ENCODE measurements at places on chromosomes 6 and 20.

GRCh38 chr20:51647674-51648570, 105.4 kb upstream of the NFATC2 start:
- no peak for DNase-seq

DNA sequence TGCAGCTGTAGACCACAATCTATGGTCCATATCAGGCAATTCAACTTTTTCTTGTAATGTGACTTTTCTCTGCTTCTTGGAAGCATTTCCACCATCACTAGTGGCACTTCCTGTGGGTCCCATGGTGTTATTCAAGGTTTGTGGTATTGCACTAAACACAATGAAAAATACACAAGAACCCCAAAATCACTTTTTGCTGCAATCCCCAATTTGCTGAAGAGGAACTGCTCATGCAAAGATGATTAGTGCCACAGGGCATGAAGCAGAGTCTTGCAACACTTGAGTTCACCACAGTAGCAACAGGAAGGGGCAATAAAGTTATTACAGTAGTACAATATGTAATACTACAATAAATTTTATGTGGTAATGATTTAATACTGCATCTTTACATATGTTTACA, 16.8 kb upstream of the TAAR1 start:
- no peak for DNase-seq

DNA sequence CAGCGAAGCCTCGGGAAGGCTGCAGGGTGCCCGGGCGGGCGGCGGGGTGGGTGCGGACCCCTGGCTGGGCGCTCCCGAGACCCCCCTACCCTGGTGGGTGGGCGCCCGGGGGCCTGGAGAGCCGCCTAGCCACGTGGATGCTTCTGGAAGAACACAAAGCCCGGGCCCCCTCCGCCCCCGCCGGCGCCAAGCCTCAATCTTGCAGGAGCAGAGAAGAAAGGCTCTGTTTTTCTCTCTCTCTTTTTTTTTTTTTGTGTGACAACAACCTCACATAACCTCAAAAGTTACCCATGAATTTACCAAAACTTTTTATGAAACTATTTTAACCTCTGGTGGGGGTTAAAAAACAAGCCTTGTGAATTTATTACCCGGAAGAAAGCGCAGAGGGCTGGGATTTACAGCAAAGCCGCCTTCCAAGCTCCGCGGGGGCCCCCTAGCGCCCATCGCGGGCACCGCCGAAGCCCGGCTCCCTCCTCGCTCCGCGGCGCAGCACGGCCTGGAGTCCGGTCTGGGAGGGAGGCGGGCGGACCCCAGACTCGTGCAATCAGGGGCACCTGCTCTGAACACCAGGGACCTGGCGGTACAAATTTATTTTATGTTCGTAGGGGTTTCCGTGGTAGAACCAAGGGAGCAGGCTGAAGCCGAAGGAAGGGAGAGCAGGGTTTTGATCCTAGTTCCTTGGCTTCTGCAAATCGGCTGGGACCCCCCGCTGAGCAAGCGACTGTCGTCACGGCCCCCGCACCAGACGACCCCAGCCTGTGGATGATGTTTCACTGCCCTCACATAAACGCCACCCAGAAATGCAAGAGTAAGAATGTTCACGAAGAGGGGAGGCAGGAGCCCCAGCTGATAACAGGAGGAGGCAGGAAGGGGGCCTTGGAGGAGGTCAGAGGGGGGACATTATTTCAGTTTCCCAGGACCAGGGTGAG, 58.9 kb downstream of the ZNF831 start:
- peak; percentile 70 for DNase-seq

DNA sequence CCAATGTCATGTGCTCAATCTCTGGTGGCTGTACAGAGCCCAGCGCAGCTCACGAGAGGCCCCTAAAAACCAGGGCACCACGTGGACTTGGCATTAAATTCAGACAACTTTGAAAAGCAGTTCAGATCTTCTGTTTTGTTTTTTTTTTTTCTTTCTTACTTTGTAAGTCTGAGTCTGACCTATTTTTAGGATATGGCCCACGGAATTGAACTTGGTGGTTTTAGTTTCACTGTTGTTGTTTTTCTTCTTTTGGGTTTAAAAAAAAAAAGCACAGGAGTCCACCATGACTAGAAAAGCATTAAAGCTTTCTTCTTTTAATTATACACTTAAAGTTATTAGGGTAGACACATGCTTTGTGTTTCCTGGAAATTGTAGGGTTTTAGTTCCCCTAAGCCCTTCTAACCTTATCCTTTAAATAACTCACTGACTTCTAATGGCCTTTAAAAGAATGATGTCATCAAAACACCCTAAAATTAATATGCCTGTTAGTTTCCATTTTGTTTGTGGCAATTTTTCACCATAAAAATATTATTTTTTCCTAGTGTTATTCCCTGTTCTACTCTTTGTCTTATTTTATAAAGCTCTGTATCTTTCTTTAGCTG, 48.5 kb upstream of the CCN2 start:
- no peak for DNase-seq

DNA sequence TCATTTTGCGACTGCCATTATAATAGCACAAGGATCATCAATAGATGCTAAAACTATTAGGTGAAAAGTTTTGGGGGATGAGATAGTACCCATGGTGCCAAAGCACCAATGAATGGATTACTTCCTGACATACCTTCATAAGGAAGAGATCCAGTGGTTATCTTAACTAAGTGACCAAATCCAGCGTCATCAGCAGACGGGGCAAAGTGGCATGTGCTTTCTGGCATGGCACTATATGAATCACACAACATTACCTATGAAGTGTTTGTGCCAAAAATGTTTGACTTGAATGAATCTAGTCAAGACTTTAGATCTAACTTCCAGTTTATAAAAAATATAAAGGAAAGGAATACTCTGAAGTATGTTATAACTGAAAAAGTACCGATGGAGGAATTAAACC, 10.8 kb downstream of the TRIM26 start:
- peak; percentile 65 for DNase-seq

GRCh38 chr20:46270977-46271744, 37.1 kb downstream of the CDH22 start:
- DNase-seq = no peak

- DNase-seq = no peak
Observed at GRCh38 chr20:23533161-23533560, 35.1 kb downstream of the CST9L start.

DNA sequence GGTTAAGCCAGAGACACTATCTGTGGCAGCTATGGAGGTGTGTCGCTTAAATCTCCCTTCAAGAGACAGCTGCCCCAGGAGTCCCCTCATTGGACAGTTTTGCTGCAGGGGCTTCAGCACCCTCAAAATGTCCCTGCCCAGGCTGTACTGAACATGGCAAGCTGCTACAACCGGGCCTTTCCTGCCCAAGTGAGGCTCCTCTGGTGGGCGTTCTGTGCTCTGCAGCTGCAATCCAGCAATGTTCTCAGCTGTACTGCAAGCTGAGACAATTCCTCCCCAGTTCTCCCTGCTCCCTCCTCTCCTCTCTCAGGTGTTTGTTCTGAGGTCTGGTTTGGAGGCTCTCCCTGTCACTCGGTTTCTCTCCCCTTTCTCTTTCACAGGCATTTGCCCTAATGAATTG, 190.8 kb upstream of the LAMP5 start:
- DNase-seq = no peak

GRCh38 chr6:142551274-142551811, 249.5 kb downstream of the ADGRG6 start:
- peak; percentile 93 for DNase-seq

DNA sequence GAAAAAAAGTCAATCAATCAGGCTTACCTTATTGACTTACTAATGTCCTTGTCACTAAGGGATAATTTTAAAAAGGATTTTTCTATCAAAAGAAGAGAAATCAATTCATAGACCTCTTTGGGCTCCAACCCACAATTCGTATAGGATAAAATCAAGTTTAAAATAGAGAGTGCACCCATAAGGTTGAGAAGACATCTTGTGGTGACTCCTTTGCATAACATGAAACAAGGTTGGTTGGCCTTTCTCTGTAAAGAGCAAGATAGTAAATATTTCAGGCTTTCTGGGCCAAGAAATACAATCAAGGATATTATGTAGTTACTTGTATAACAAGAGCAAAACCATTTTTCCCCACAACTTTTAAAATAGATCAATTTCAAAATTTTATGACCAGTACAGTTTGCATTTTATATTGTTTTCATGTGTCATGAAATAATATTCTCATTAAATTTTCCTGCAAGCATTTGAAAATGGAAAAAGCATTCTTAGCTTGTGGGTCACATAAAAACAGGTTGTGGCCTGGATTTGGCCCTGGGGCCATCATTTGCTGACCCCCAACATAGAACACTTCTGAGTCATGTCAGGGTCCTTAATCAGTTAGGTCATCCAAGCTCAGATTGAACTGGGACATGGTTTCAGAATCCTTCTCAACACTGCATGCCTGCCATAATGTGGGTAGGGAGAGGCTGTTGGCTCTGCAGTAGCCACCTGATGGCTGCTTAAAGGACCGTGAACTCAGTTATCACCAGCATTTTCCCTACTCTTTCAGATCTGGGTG, 76.7 kb downstream of the MYB start:
- no peak for DNase-seq

DNA sequence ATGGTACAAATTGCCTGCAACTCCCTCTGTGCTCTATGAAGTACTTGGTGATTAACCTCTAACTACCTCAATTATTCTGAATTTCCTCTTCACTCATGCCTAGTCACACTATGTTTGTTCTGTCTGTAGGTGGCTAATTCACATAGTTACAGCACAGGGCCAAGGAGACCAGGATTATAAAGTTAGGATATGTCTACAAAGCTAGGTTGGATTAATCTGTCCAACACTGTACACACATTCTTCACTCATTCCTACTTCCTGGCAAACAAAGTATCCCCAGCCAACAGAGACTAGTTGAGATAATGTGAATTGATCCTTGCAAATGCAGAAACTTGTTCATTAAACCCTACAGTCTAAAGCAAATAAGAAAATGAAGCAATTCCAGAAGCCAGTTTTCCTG, 269.8 kb downstream of the HACE1 start:
- no peak for DNase-seq

DNA sequence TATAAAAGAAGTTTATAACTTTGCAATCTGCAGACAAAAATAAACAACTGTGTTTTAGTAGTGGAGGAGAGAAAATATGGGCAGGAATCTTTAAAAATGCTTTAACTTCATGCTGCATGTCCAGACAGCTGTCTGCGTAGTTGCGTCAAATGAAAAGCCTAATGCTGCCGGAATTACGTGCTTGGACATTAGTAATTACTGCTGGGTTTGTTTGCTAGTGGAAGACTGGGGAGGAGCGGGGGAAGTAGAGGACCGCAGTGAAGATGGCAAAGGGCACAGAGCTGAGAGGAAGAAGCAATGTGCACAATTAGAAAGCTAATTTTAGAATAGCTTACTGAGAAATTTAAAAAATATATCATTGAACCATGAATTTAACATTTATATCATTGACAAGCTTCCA, 2.4 kb downstream of the SNAP25 start:
- no peak for DNase-seq

GRCh38 chr6:6564154-6564553, 24.4 kb upstream of the LY86 start:
- no peak for DNase-seq

- DNase-seq = no peak
Observed at GRCh38 chr20:43755851-43756250, 29.0 kb upstream of the GTSF1L start.

GRCh38 chr20:13286607-13287006, 65.5 kb downstream of the ISM1 start:
- DNase-seq = no peak

DNA sequence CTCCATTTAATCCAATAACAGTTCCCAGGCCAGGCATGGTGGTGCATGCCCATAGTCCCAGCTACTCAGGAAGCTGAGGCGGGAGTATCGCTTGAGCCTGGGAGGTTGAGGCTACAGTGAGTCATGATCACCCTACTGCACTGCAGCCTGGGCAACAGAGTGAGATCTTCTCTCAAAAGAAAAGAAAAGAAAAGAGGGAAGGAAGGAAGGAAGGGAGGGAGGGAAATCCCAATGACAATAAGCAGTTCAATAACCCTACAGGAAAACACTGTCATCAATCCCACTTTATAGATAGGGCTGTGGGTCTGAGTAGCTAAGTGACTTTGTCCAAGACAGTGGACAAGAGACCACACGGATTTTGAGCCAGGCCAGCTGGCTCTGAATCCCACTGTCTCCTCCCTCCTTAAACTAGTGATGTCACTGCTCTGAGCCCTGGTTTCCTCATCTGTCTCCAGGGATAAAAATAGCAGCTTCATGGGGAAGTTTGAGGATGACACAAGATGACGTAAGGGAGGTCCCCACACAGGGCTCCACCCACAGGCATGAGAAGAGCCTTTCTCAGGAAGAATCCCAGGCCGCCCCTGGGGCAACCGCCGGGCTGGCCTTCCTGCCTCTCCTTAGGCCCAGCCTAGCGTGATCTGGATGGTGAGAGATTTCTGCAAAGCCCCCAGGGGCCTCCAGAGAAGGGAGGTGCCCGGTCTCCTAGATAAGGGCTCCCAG, 7.2 kb upstream of the TRIB3 start:
- DNase-seq = peak; percentile 87

DNA sequence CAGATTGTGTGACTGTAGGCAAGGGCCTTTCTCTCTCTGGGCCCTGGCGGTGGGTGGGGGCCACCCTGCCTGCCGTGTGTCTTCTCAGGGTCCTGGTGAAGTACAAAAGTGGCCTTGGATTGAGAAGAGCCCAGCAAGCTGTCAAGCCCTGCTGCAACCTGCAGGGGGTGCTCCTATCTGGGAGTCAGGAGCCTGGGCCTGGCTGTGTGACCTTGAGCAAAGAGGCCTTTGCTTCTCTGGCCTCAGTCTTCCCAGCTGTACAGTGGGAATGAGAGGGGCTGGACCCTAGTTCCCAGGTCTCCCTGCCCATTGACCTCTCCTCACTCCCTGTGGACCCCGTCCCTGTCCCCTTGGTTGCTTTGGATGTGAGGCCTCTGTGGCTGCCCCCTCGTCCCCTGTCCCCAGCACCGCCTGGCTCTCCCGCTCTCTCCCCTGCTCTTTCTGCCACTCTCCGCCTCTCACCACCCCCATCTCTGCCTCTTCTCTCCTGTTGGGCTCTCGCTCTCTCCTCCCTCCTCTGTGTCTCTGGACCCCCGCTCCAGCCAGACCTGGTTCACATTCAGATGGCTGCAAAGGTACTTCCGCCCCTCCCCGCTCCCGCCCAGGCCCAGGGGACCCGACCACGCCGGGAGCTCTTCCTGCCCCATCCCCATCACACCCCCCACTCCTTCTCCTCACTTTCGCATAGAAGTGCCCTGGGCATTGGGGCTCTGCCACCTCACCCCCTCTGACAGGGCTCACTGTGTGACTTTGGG, 46.7 kb downstream of the SRC start:
- DNase-seq = peak; percentile 28

Data from kidney tubule cell (primary cell).